ENCODE measurements at places on chromosomes 7 and 10.

DNA sequence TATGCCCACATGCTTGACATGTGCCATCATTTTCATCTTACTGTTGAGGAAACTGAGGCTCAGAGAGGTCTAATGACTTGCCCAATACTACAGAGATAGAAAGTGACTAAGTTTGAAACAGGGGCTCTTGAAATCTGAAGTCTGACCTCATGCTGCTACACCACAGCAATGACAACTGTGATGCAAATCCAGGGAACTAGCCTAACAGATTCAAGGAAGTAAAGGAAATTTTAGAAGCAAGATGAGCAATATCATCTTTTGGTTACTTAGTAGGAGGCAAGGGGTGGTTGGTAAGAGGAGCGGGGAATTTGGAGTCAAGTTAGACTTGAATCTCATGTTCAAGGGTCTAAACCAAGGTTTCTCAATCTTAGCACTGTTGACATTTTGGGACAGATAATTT, 26.3 kb upstream of the OSBPL3 start:
- DNase-seq: no peak

DNA sequence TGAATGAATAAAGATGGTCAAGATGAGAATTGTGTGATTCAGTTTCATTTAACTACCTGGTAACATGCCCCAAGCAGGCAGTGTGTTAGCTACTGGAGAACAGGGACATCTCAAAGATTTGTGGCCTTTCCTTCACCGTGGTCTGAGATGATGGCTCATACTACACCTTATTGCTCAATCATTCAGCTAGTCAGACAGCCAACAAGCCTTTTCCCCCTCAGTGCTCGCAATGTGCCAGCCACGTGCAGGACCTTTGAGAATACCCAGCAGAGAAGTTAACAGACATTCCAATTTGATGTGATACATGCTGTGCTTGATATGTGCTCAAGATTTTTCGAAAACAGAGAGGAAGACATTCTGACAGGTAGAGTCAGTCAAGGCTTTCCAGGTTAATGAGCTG, 562.8 kb downstream of the SUGCT start:
- DNase-seq: no peak

DNA sequence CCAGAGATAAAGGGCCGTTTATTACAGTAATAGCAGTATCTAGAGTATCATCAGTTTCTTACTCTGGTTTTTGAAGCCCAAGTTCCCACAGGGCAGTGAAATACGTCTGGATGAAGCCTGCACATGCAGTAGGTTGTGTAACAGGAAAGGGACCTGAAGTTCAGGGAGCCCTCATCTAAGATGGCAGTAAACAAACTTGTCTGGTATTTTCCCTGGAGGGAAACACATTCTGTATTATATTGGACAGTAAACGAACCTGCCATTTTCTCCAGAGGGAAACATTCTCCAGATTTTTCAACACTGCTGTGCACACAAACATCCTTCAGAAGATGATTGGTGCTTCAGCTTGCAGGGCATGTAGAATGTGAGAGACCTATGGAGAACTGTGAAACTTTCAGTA, 189.9 kb downstream of the TFEC start:
- DNase-seq: no peak

DNA sequence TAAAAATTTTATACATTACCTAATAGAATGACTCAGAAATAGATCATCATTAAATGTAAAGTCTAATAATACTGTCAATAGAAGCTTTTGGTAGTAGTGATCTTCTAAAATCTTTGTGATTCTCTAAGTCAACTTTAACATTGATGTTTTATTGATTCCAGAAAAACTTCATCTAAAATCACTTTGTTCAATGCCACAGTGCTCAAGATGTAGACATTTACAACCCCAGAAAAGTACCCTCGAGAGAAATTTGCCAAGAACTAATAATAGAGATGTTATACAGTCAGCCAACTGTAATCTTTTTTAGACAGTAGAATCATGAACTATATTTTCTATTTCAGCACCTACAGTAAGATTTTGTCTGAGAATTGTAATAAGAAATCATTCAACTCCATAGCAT, 369.2 kb upstream of the AKR1E2 start:
- DNase-seq: no peak

DNA sequence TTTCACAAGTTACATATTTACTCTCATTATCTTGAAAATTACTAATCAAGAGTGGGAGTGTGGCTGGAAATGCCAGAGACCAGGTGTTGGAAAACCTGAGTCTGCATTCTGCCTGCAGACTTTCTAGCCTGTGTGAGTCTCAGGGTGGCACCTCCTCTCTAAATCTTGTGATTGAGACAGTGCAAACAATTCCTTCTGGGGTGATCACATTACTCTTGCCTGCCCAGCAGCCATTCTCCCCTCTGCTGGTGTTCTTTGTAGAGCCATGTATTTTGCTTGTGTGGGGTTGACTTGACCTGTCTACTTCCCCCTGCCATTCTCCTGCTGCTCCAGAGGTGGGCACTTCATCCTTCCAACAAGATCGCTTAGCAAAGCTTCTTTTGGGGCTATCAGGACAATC, 101.1 kb downstream of the RAPGEF5 start:
- DNase-seq: no peak

GRCh38 chr7:30348083-30348560, 63.7 kb downstream of the ZNRF2 start:
- DNase-seq: no peak

DNA sequence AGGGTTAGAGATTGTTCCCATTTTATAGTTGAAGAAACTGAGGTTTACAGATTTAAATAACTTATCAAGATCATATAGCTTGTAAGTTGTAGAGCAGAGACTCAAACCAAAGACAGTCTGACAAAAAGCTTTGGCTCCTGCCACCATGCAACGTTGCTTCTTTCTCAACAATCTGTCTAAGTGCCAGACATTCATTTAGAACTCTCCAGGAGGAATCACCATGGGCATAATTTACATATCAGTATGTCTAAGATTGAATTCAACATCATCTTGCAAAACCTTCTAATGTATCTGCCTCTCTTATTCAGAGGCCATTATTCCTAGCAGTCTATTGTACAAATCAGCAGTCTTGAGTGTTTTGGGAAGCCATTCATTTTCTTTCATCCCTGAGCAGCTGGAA, 163.5 kb upstream of the PLXDC2 start:
- DNase-seq: no peak

DNA sequence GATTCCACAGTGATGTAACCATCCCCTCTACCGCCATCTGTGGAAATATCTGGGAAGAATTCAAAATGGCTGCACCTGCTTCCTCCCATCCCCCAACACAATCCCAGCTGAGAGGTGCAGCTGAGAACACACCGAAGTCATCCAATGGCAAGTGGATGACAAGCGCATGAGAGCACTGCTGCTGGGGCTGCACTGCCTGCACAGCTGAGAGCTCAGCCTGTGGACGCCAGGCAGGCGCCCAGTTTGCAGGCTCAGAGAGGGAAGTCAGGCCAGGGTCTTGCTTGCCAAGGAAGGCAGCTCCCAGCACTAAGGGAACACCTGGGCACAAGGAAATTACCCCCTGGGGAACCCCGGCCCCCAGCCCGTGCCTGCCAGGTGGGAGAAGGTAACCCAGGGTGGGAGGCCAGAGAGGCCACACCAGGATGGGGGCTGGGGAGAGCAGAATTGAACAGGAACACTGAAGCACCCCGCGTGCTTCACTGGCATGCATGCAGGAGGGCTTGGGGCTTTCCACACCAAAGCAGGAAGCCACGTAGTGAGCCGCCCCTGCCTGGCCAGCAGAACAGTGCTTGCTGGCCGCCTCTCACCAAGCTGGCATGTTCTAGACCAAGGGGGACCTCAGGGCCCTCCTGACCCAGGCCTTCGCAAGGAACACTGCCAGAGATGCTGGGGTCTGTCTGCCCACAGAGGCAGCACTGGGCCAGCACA, 46.2 kb downstream of the FAM53B start:
- DNase-seq: no peak

DNA sequence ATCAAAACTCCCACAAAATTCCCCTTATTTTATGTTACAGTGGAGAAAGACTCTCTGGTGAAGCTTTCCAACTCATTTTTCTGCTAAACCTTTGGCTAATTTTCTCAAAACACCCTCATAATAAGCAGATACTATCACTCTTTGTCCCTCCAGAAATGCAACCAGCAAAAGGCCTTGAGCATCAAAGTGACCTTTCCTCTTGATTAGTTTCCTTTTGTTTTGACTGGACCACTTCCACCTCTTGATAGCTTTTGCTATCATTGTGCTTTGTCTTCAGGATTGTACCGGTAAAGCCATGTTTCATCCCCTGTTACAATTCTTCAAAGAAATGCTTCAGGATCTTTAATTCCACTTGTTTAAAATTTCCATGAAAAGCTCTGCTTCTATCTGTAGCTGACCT, 115.1 kb upstream of the SLC13A1 start:
- no peak for DNase-seq

GRCh38 chr10:34954142-34954541, 136.0 kb downstream of the CUL2 start:
- DNase-seq: no peak

DNA sequence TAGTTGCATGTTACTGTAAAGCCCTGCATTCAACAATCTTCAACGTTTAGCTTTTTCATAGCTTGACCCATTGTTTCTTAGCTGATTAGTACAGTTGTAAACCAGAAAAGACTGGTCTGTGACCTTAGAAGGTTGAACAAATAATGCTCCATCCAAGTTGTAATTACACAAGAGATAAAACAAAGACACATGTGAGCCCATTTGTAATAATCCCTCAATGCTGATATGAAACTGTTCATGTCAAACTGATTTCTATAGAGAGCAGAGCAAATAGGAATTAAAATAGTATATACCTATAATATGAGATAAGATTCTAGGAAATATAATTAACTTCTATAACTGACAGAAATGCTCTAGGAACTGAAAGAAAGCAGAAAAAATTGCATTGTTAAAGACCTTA, 94.7 kb upstream of the SLC25A13 start:
- DNase-seq: no peak

GRCh38 chr10:49356181-49356580, 39.7 kb downstream of the DRGX start:
- no peak for DNase-seq

DNA sequence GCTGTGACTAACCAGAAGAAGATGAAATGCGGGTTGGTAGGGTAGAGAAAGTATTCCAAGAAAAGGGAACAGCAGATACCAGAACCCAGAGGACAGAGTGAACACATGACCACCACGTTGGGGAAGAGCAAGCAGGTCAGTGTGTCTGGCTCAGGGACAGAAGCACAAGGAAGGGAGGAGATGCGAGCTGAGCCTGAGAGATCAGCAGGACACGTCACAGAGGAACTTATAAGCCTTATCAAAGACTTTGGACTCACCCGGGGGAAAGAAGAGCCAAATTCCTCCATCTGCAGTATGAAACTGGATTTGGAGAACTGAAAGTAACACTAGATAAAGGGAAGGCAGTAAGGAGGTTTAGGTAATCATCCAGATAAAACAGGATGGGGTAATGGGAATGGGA, 232.1 kb upstream of the NPVF start:
- DNase-seq: no peak

DNA sequence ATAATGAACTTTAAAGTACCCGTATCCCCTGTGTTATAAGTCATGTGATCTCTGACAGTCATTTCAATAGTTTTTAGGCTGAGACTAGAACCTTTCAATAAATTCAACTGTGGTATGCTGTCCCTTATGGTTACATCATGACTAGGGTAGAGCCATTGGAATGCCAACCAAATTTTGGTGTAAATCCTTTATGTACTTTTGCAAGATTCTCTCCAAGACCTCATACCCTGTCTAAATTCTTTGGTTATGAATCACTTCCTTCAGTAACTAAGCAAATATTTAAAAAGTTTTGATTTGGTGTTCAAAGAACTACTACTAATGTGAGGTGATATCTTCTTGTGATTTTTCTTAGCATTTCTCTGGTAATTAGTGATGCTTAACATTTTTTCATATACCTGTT, 20.8 kb upstream of the OR6B1 start:
- no peak for DNase-seq

- DNase-seq: no peak
These were observed 244.0 kb downstream of the HGF start for GRCh38 chr7:81525841-81526240.

GRCh38 chr10:12262278-12262981, 66.4 kb downstream of the CDC123 start:
- no peak for DNase-seq

DNA sequence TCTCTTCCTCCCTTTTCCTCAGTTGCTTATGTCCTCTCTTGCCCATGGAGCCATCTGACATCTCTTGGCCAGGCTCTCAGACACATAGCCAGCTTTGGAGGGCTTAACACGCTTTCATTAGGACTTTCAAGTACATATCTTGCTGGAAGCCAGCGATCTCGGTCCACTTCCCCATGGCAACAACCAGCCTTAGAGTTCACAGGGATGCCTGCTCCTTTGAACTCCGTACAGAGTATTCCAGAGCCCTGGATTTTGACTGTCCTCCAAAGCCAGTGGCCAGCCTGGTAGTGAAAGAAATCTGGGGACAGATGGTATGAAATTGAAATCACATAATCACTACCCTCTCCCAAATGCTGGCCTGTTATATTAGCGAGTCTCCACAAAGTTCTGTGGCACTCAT, 370.5 kb upstream of the NPVF start:
- DNase-seq: no peak

DNA sequence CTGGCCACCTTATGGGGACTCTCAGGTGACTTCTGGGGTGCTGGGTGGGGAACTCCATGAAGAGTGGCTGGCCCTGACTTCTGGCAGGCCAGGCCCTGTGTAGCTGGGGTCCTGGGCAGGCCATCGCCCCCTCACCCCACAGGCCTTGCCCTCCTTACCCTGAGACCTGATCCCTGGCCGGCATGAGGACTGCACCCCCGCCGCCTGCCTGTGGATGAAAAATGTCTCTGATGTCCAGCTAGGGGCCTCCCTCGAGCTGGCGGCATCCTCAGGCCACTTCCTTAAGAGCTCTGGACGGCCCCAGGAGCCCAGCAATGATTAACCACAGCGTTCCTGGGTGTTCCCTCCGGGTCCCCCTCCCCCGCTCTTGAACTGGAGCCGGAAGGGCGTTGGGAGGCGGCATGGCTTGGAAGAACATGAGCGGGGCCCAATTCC, 31.8 kb upstream of the SHH start:
- no peak for DNase-seq

DNA sequence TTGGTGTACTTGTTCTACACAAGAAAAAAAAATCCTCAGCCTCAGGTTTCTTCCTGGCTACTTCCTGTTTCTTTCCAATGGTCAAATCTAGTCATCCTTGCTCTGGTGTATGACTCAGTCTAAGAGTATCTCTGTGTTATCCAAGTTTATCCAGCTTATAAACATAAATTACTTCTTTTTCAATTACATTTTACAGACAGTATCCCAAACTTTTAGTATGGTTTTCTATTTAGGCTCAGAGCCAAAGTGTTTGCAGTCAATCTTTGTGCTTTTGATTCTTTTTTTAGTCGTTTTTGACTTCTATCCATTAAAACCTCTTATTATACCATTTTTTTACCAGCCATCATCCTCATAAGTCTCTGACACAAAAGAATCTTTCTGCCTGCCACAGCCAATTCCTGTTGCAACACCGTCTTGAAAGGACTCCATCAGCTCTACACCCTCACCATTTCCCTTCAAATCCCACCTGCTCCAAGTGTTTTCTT, 294.6 kb downstream of the PTEN start:
- DNase-seq: no peak

All from putamen (tissue), 1 donor.